T-helper 2 cell (primary cell): ENCODE measurements at places on chromosomes 3 and 15.

GRCh38 chr3:21417991-21418390, 333.0 kb downstream of the ZNF385D start:
- no peak for DNase-seq

DNA sequence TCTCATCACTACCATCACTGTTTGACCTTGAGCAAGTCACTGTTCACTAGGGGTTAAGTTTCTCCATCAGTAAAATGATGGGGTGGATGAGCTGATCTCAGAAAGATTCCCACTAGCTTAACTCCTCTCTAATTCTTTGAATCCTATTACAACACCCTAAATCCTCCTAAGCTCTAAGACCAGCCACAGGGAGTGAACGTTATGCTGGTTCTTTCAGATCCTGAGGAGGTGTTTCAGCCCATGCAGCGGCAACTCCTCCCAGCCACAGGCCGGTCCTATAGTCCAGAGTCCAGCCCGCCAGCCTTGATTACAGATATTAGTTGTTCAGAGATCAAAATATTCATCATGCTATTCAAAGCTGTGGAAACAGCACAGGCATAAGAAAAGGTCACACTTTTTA, 15.1 kb downstream of the MB21D2 start:
- no peak for DNase-seq

DNA sequence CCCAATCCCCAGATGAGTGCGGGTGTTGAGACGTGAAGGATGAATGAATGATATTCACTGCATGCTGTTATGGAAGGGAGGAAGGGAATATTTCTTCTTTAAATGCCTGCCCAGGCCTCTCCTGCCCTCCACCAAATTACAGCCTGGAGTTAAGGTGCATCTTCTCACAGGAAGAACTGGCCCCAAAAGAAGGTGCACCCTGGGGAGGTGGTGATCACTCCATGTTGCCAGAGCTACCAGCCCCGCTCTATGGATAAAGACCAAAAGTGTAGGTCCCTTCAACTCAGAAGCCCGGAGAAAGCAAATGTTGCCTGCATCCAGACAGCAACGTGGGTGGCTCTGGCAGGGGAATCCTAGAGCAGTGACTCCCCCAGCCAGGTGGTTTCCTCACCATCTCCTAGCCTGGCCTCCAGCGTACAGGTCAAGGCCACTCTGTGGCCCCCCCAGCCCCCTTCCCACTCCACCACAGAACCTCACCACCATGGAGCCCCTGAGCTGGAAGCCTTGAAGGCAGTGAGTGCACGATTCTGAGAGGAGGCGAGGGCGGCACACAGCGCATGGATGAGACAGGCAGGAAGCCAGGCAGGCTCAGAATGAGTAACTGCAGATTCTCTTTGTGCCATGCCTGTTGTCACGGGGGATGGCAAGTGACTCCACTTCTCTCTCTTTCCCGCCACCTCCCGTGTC, 3.5 kb upstream of the VIPR1 start:
- no peak for DNase-seq

GRCh38 chr3:41581700-41582099, 380.2 kb downstream of the ULK4 start:
- no peak for DNase-seq

- no peak for DNase-seq
Measured at GRCh38 chr3:43757666-43758321, 67.1 kb downstream of the ABHD5 start.

GRCh38 chr3:190722181-190722905, 140.2 kb downstream of the GMNC start:
- DNase-seq: no peak

GRCh38 chr3:64691051-64691450, 3.3 kb upstream of the ADAMTS9 start:
- no peak for DNase-seq

DNA sequence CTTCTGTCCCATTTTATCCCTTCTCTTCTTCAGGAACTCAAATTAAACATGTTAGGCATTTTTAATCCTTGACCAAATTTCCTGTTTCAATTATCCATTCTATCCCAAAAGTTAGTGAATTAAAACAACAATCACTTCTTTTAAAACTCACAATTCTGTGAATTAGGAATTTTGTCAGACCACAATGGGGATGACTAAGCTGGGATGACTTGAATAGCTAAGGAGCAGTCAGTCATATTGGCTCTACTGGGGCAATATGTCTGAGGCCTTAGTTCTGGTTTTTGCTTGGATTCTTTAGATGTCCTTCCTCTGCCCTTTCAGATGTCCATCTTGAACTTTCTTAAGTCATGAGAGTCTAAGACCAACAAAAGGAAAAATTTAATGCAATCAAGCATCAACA, 178.2 kb upstream of the TGFBR2 start:
- no peak for DNase-seq

DNA sequence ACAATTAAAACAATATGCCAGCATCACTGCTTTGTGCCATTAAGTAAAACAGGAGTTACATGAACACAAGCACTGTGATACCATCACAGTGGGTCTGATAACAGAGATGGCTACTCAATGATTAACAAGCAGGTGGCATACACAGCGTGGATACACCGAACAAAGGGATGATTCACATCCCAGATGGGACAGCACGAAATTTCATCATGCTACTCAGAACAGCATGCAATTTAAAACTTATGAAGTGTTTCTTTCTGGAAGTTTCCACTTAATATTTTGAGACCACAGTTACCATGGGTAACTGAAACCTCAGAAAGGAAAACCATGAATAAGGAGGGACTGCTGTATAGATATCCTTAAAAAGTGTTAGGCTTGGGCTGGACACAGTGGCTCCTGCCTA, 44.5 kb downstream of the SLC24A1 start:
- no peak for DNase-seq

DNA sequence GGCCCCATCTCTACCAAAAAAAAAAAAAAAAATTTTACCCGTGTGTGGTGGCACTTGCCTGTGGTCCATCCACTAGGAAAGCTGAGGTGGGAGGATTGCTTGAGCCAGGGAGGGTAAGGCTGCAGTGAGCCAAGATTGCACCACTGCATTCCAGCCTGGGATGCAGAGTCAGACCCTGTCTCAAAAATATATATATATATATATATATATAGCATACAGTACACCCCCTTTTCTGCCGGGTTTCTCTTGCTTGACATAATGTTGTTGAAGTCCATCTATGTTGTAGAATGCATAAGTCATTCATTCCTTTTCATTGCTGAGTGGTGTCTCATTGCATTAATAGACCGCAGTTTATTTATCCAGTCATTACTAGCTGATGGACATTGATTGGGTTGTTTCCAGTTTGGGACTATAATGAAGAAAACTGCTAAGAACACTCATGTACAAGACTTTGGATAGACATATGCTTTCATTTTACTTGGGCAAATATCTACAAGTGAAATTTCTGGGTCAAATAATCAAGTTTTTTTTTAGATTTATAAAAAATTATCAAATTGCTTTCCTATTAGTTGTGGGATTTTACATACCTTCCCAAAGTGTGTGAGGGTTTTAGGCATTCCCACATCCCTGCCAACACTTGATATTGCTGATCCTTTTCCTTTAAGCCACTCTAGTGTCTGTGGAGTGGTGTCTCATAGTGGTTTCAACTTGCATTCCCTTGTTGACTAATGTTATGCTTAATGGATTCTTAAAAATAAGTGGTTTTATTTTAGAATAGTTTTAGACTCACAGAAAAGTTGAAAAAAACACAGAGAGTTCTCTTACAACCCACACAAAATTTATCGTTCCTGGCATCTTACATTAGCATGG, 2.1 kb upstream of the PRR20G start:
- DNase-seq: no peak

GRCh38 chr15:64454282-64454681, 6.1 kb upstream of the ZNF609 start:
- DNase-seq: no peak

DNA sequence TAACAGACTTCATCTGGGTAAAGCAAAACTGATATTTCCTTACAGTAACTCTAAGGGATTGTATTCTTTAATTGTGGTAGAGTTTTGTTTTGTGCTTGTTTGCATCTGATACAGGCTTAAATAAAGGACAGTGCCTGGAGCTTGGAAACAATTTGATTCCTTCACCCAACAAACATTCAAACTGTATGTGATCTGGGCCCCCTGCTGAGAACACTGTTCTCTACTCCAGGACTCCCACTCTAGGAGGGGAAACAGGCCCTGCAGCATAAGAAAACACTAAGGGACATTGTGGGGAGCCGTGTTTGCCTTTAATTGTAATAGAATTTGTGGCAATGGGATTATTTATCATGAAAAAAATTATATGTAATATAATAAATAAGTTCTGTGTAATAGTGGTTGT, 56.9 kb downstream of the CTDSPL start:
- DNase-seq: no peak

GRCh38 chr3:57158813-57159738, 6.1 kb downstream of the IL17RD start:
- DNase-seq: no peak

DNA sequence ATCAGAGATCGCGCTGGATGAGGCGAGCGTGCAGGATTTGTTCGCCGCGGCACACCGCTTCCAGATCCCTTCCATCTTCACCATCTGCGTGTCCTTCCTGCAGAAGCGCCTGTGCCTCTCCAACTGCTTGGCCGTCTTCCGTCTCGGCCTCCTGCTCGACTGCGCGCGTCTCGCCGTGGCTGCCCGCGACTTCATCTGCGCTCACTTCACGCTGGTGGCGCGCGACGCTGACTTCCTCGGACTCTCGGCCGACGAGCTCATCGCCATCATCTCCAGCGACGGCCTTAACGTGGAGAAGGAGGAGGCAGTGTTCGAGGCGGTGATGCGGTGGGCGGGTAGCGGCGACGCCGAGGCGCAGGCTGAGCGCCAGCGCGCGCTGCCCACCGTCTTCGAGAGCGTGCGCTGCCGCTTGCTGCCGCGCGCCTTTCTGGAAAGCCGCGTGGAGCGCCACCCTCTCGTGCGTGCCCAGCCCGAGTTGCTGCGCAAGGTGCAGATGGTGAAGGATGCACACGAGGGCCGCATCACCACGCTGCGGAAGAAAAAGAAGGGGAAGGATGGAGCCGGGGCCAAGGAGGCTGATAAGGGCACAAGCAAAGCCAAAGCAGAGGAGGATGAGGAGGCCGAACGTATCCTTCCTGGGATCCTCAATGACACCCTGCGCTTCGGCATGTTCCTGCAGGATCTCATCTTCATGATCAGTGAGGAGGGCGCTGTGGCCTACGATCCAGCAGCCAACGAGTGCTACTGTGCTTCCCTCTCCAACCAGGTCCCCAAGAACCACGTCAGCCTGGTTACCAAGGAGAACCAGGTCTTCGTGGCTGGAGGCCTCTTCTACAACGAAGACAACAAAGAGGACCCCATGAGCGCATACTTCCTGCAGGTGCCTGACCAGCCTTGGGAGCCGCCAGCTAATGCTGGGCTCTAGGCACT, 819 bp downstream of the KLHL40 start:
- no peak for DNase-seq

GRCh38 chr15:49674370-49674769, 53.5 kb downstream of the DTWD1 start:
- DNase-seq: no peak

- peak; percentile 55 for DNase-seq
Measured at GRCh38 chr3:122564155-122564912, at the start of the genes DTX3L and PARP9. Gene DTX3L, plus strand, starts transcription at chr3:122564338. Its CDS starts 89 bp downstream, at chr3:122564427. Gene PARP9, minus strand, starts transcription at chr3:122564300. Its CDS starts 4,680 bp downstream, at chr3:122559620.

GRCh38 chr3:66242788-66243464, 22.1 kb downstream of the SLC25A26 start:
- no peak for DNase-seq

GRCh38 chr3:122493296-122493695, 21.4 kb downstream of the KPNA1 start:
- DNase-seq: no peak

- no peak for DNase-seq
Measured at GRCh38 chr3:134180761-134181160, 69.9 kb downstream of the RYK start.
